ENCODE measurements at places on chromosomes 2 and 18.

DNA sequence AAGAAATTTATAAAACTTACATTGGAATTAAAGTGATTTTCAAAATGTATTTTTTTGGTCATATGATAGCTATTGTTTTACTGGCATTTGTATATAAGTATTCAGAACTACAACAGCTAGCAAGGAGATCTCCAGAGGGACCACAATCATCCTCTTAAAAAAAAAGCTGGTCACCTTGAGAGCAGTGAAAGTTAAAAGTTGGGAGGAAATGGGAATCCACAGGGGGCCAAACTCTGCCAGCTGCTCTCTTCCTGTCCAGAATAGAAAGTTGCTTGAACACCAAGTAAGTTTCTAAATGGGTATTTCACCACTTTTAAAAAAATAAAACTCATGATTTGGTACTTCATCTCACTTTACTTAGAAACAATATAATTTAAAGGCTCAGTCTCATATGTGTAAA lies 1025.1 kb downstream of the LRP1B start:
- no peak for DNase-seq

GRCh38 chr2:80852079-80852807 lies 547.7 kb upstream of the LRRTM1 start:
- DNase-seq: no peak

- DNase-seq: no peak
Observed at GRCh38 chr2:149739883-149740265, 152.3 kb upstream of the MMADHC start.

GRCh38 chr2:46180189-46180588 lies 117.0 kb upstream of the EPAS1 start:
- no peak for DNase-seq

DNA sequence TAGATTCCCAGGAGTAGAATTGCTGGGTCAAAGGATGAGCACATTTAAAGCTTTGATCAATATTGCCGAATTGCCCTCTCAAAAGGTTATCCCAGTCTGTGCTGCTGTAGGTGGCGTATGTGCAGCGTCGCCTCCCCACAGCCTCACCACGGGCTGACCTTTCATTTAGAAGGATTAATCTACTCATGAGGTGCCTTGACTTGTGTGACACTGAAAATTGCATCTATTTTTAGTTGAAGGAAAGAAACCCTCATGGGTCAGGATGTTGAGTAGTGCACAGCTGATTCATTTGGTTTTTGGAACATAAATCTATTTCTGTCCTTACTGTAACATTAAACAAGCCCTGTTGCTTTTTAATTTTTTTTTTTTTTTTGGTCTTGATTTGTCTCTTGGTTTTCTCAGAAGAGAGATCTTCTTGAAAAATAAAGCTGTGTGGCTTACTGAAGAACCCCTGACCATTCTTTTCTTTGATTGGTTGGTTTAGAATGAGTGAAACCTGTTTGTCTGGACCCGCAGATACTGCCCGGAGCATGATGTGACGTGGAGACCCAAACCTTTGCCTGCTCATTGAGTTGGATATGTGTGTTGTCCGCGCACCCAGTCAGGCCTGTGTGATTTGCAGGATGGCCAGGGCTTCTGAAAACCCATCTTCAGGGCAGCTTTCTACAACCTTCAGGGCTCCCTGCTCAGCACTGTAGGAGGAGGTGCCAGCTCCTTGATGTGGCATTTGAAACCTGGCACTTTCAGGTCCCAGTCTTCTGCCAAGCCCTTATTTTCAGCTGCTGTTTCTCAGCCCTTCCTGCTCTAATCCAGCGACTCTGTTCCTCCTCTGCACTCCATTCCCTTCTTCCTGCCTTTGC lies 61.0 kb downstream of the LPIN1 start:
- DNase-seq: no peak

DNA sequence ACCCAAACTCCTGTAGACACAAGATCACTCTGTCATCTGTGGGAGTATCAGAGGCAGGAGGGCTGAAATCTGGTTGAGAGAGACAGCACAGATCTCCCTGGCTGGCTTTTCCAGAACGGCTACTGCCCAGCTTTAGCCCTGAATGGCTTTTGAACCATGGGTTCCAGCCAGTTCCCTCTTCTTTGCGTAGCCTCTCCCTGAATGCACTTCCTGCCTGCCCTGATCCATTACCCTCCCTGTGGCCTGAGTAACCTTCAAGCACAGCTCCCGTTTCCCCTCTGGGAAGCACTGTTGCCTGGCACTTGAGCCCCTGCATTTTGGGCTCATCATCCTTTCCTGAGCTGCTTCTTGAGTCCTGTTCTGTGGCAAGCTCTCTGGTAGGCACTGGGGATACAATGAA lies 68.8 kb downstream of the ASAP2 start:
- no peak for DNase-seq

DNA sequence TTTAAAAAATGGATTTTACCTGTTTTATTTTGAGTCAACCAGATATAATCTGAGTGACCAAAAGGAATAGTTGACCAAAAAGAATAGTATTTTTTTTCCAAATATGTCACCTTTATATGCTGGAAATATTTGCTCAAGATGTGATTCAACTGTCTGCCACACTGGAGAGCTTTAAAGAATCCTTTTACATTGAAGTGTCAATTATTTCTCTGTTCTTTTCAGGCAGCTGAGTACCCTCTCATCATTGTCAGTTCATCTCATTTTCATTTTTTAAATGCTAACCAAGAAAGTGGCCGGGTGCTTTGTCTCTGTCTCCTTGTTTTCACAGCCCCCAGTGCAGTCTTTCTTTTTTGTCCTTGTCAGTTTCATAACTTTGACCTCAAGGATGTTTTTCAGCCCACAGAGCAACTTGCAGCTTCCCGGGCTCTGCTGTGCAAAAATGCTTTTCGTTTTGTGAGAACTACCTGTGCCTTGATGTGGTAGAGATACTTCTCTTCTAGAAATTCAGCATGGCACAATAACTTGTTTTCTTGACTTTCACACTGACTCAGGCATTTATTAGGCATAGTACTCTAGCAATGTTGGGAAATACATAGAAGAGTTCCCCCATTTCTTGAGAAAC lies 23.4 kb upstream of the CERS6 start:
- DNase-seq: no peak
